HuH-7.5 (cell line): ENCODE measurements at places on chromosomes 12 and 14.

- no peak for DNase-seq
Measured at GRCh38 chr12:26868447-26869103, 35.6 kb upstream of the ITPR2 start.

DNA sequence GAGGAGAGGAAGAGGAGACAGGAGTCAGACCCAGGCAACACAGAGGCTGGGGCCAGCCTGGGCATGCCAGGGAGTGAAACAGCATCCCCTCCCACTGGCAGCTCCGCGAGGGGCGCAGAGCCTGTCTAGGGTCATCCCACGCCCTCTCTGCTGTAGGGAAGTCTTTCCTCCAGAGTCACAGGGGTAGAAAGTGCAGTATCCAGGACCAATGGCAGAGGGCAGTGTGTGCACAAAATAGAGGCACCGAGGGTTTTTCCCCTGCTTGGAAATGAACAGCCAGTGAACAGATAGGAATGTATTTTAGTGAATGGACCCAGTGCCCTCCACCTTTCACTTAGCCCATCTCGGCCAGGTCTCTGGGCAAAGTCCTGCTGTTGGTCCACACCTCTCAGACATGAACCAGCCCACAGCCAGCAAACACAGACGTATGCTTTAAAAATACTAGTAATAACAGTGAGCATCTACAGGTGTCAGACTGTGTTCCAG, 9.4 kb upstream of the KRT74 start:
- DNase-seq: peak; percentile 68

DNA sequence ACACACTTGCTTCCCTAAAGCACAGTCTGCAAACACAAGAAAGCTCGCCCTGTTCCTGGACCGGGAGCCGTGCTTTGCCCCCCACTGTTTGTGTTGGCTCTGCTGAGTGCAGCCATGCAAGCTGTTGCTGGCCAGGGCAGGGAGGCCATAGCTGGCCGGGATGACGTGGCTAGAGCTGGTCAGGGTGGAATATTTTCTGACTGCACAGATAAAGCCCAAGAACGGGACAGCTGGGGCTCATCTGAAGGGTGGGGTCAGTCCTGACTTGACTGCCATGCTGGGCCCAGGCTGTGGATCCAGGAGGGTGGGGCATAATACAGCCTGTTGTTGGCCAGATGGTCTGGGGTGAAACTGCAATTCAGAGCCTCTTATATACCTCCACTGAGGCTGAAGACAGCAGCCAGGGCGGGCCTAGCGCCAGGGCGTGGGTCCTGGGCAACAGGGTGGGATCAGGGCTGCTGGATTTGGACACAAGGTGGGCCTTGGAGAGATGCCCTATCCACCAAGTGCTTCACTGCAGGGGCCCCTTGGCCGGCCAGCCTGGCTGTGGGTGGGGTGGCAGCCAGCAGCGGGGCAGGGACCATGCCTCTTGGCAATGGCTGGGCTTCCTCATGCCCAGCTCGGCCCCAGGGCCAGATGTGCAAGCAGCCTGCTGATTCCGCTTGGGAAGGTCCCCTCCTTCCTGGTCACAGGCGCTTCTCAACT, 14.8 kb downstream of the KMT5A start:
- DNase-seq: no peak

DNA sequence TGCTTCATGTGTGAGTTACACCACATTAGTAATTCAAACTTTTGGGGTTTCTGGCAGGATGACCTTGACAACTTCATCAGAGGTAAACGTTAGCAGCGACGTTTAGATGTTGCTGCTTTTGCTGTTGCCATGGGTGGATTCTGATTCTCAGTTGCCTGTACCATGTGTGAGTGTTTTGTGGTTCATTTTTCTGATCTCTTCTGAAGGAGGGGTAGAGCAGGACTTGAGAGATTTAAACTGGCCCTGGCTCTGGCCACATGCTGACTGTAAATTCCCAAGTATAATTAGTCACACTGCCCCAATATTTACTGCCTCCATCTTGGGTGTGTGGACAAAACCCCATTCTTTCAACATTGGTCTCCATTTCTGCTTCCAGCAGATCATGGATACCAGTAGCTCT, 110.4 kb downstream of the ETV6 start:
- no peak for DNase-seq

DNA sequence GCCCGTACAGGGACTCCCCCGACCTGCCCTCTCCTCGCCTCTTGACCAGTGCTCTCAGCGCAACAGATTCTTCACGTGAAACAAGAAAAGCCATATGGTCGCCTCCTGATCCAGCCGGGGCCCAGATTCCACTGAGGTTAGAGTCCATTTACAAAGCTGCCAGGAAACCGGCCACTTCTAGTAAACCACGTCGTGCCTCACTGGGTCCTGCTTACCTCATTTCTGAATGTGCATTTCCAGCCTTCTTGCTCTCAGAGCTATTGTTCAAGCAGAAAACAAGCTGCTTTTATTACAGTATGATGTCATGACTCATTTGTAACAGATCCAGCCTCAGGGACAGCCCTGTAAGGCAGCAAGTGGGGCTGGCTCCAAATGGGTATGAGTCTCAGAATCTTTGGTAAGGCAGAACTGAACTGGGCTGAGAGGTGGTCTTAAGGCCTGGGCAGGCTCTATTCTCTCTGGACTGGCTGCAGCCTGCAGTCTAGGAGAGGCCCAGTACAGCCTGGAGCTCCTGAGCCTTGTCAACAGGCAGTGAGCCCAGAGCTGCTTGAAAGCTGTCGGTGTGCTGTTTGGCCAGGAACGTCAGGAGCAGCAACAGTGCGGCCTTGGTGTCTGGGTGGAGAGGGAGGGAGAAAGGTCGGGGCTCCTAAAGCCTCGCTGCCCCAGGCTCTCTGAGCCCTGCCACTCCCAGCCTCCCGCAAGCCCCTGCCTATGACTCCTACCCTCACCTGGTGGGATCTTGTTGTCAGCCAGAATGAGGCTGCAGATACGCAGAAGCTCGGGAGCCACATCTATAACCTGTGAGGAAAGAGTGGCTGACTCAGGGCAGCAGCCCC, 8.3 kb downstream of the REC8 start:
- no peak for DNase-seq

GRCh38 chr12:106018286-106018685, 120.5 kb downstream of the NUAK1 start:
- no peak for DNase-seq

DNA sequence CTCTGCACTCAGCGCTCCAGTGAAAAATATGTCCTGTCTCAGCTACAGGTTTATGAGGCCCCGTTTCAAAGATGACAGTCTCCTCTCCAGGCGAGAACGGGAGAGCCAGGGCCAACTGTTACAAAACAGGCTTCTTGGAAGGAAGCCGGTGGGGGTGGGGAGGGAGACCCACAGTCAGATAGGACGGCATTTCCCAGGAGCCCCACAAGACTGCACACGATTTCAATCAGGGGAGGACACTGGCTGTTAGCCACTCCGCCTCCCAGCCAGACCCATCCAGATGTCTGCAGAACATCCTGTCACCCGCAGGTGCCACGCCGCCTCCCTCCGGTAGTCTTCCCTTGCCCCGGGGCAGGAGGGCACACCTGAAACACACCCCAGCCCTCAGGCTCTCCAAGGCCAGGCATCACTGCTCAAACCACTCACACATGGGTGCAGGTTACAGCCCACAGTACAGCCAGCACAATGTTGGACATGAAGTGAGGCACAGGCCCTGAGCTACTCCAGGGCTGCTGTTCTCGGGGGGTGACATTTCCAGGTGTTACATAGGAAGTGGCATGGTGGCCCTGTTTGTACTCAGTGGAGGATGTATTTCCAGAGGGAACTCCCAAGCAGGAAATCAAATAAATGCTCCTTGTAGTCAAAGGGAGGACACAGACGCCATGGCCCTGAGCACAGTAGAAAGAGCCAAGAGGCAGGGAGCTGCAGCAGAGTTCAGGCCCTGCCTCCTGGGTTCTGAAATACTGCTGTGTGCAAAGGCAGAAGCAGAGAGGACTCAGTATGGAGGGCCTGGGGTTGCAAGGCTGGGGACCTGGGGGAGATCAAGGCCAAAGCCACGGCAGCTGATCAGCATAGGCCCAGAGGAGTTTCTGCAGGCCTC, 138.1 kb downstream of the BCL11B start:
- DNase-seq: no peak

GRCh38 chr14:98607341-98607910, 664.6 kb downstream of the BCL11B start:
- DNase-seq: no peak

DNA sequence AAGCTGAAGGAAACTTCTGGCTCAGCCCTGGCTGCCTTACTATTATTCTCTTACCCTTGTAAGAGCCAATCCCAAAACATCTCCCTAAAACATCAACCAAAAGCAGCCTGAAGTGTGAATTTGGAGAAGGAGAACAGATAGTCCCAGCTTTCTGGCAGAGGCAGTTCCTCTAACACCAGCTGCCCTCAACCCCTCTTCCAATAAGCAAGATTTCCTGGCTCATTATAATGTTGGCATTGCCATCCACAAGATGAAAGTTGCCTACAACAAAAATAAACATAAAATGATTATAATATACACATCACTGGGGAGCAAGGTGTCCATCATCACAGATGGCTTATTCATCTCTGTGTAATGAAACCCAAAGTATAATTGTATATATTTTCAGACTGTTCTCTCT, 352.5 kb upstream of the CCDC196 start:
- DNase-seq: no peak

DNA sequence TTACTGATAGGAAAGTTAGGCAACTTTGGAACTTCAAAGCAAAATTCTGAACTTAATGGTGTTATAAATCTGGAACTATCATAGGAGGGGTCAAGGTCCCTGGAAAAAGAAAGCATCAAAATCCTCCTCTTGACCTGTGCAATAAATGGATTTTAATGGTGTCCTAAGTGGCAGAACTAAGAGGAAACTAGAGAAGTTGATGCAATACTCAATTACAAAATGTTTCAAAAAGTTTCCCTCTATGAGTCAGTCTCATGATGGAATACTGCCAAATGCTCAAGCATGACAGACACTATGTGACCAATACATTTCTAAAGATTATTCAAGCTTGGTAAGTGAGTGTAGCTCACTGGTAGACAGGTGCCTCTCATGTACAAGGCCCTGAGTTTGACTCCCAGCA, 47.7 kb upstream of the ERGIC2 start:
- no peak for DNase-seq

- DNase-seq: no peak
Measured at GRCh38 chr12:131345521-131346436, 365.1 kb upstream of the SFSWAP start.

- no peak for DNase-seq
Measured at GRCh38 chr12:48032597-48032996, 28.3 kb upstream of the COL2A1 start.

- no peak for DNase-seq
Measured at GRCh38 chr12:54585243-54585642, 3.2 kb downstream of the PPP1R1A start.

DNA sequence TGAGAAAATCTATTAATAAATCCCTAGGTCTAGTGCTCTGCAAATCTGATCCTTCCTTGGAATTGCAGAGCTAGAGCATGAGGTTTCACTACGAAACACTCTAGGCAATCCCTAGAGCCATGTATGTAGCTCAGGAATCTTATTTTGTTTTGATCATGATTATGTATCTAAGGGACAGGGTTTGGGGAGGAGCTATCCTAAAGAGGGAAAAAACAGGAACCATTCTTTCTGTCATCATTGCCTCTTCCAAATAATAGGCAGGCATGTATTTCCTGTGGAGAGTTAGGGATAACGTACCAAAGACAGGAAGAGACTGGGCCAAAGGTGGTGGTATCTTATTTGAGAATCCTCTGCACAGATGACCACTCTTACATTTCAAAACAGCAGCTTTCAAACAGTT, 88.8 kb upstream of the GTF2A1 start:
- DNase-seq: no peak

GRCh38 chr12:26252946-26253345, 57.6 kb downstream of the SSPN start:
- DNase-seq: no peak

GRCh38 chr12:38120438-38120837, 196.1 kb upstream of the ALG10B start:
- DNase-seq: no peak

GRCh38 chr12:126480451-126480850, 1415.2 kb downstream of the AACS start:
- DNase-seq: no peak

DNA sequence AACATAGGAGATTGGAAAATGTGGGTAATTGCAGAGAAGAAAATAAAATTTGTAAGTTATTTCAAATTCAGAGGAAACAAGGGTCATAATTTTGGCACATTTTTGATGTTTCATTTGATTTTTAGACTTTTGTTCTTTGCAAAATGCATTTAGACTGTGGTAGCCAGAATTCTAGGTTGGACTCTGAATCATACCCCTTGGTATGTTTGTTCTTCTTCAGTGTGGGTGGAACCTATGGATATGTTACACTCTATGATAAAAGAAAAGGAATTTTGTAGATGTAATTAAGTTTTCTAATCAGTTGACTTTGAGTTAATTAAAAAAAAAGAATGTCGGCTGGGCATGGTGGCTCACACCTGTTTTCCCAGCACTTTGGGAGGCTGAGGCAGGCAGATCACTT, 827.0 kb downstream of the AACS start:
- DNase-seq: no peak

GRCh38 chr12:18549598-18549997, 188.2 kb downstream of the PLCZ1 start:
- DNase-seq: no peak

DNA sequence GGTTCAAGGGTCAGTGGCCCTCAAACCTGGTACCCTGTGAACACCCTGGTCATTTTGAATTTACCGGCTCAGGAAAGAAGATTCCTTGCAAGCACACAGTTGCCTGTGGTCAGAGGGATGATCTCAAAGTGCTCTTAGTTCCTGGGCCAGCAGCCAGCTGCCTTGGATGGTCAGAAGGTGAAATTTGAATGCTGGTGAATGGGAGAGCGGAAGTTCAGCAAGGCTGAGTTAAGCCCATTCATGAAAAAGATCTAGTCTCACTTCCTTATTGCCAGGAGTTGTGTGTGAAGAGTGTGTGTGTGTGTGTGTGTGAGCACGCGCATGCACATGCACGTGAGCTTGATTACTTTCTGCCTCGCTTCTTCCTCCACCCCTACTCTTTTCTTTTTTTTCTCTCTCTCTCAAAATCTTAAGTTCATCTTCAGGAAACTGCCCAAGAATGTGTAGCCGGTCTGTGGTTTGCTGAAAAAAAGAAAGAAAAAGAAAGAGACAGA, 155.5 kb upstream of the CCND2 start:
- DNase-seq: no peak

DNA sequence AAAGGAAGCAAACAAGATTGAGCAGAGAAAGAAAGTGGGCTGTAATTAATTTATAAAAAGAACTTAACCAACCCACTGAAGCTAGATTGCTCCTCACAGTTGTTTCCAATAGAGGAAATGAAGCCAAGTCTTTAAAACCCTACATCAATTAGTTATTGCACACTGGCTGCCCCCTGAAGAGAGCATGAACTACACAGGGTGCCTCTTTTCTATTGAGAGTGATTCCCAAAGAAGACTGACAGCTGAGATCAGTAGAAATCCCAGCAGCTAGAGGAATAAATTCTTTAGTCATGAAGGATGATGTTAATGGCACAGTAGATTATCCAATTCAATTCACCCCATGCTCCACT, 8.6 kb upstream of the USP15 start:
- DNase-seq: no peak

- no peak for DNase-seq
Measured at GRCh38 chr12:50401500-50402081, 906 bp downstream of the LARP4 start.
